ENCODE measurements at places on chromosomes 7 and 10.

GRCh38 chr10:32489901-32490300 lies 44.0 kb downstream of the CCDC7 start:
- no peak for DNase-seq

DNA sequence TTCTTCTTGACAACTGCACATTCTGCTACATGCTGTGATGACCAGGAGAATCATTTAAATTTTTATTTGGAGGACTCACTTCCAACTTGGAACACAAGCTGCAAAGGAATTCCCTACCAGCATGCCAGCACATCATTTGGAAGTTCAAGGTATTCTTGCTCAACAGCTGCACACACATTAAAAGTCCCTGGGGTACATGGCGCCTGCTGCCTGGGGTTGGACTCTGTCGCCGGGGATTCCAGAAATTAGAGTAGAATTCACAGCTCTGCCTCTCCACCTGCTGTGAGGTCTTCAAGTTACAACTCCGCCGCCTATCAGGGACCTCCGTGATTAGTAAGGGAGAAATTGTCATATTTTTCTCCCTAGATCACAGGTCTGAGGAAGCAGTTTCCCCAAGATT lies 1.1 kb downstream of the ZNF32 start:
- no peak for DNase-seq

GRCh38 chr10:5544216-5544805 lies 19.6 kb downstream of the CALML3 start:
- no peak for DNase-seq

DNA sequence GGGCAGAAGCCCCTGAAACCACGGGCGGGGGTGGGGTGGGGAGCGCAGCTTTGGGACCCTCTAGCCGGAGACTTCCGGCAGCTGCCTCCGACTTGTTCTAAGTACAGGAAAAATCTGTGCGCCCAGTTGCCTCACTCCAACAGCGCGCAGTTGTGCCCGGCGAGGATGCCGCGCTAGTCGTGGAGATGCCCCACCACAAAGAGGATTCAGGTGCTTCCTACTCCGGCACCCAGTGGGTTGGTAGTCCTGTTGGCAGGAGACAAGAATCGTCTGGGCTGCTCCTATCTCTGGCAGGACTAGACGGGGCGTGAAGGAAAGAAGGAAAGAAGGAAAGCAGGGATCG lies 465 bp upstream of the NPY start:
- DNase-seq = no peak

- DNase-seq = peak; percentile 17
Observed at GRCh38 chr7:65251851-65252620, 121.6 kb upstream of the ZNF92 start.

DNA sequence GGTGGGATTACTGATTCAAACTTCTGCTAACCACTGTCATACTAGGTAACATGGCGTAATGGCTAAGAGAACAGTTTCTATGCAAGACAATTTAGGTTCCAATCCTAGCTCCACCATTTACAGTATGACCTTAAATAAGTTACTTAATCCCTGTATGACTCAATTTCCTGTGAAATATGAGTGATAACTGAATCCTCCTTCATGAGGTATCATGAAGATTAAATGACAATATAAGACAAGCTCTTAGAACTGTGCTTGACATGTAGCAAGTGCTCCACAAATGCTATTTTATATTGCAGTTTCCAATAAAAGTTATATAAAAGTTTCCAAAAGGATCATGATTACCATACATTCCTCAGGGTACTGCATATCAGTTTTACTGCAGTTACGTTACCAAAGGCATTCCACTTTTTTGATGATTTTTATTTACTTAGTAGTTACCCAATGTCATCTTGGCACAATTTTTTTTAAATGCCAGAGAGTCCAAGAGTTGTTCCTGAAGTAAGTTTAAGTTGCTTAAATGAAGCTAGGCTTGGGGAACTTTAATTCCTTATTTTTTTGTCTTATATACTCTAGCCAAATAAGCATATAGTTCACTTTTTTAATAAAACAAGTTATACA lies 7.1 kb downstream of the DOCK4 start:
- no peak for DNase-seq

GRCh38 chr10:121627876-121628581 lies 29.8 kb upstream of the FGFR2 start:
- no peak for DNase-seq

- DNase-seq = no peak
Observed at GRCh38 chr10:3497581-3497980, 287.4 kb downstream of the KLF6 start.

GRCh38 chr7:98376711-98377110 lies 24.2 kb downstream of the BAIAP2L1 start:
- DNase-seq = no peak

- DNase-seq = no peak
Observed at GRCh38 chr10:14299556-14299955, 31.2 kb downstream of the FRMD4A start.

- DNase-seq = no peak
Observed at GRCh38 chr7:30562498-30562897, 32.2 kb upstream of the GARS1 start.

DNA sequence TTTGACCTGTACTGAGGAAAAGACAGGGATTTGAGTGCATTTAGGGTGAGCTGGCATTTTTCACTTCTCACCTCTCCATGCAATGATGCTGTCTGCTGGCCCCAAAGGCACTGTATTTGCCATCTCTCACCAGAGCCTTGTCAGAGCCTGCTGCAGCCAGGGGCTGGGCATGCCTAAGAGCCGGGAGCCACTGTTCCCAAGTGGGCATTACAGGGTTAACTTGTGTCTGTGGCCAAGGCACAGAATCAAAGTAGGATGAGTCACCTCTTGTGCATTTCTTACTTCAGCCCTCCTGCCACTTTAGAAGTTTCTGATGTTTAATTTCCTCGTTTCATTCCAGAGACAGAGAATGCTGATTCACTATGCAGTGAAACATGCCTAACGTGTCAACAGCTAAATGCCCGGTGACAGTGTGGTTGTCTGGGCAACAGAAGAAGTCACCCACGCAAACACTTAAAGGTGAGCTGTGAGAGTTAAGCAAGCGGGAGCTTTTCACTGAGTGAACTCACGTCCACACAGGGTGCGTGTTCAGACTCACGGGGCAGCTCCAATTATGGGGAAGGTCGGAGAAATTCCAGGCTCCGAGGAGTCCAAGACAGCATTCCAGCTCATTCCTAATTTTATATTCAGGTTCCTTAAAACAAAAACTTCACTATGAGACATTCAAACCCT lies 57.1 kb upstream of the IGFBP3 start:
- no peak for DNase-seq

GRCh38 chr10:19930936-19931893 lies 115.0 kb downstream of the PLXDC2 start:
- no peak for DNase-seq

DNA sequence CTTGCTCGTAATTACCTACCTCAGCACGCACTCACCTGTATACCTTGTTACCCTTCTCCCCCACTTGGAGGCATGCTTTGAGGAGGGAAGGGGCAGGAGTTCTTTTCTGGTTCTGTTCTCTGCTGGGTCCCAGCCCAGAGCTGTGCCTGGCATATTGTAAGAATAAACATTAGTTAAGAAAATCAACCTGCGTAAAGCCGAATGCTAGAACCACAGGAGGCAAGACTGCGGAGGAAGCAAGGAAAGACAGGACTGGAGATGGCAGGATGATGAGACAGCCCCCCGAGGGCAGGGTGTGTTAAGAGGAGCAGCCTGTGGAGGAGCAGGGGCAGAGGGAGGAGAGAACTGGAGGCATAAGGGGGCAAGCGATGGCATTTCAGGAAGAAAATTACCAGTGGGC lies 9.5 kb downstream of the C10orf53 start:
- DNase-seq = no peak

DNA sequence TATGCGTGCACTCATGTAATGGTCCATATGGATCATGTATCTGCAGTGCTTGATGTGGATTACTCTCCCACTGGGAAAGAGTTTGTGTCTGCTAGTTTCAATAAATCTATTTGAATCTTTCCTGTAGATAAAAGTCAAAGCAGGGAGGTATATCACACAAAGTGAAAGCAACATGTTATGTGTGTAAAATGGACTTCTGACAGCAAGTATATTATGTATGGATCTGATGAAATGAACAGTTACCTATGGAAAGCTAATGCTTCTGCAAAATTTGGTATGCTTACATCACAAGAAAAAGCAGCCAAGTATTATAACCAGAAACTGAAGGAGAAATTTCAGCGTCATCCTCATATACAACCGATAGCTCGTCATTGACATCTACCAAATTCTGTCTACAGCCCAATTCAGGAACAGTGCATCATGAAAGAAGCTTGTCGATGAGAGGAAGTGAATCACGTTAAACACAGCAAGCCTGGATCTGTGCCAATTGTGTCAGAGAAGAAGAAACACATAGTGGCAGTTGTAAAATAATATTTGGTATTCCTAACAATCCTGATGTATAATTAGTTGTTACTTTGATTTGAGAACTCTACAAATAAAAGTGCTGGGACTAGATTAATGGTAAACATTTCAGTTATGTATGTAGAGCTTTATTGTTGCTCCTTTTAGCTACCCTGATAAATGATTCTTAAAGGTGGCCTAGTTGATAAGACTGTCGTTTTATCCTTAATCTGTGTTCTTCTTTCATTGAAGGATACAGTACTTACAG lies 14.2 kb upstream of the SYPL1 start:
- DNase-seq = peak; percentile 77

- DNase-seq = no peak
Observed at GRCh38 chr7:145123502-145123901, 287.6 kb upstream of the TPK1 start.

DNA sequence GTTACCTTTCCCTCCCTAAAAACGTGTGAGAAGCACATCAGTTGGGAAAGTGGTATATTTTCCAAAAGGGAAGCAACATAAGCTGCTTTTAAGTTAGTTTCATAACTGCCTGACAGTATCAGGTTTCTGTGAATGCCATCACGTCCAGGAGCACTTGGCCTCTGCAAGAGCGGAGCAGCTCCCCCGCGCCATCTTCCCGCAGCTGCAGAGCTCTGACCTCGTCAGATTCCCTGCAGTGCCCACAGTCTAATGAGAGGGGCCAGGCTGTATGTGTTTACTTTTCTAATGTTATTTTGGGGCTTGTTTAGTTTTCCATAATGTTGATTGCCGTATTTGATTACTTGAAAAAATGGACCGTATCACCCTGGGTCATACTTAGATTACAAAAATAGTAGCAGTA lies 74.2 kb downstream of the MGMT start:
- DNase-seq = no peak

GRCh38 chr10:128097783-128098182 lies 28.4 kb downstream of the MKI67 start:
- no peak for DNase-seq

DNA sequence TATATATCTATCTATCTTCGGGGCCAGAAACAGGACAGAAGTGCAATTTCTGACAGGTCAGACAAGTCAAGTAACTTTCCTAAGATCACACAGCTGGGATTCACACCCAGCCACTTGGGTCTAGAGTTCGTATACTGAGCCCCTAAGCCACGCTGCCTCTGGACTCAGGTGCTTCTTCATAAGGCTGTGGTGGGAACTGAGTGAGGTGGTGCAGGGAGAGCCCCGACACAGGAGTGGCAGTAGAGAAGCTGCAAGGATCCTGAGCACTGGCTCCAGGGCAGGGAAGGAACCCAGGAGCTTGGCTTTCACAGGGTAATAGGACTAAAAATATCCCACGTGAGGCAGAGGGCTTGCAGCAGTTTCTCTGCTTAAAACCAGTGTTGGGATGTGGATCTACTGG lies 33.8 kb downstream of the C10orf53 start:
- no peak for DNase-seq

DNA sequence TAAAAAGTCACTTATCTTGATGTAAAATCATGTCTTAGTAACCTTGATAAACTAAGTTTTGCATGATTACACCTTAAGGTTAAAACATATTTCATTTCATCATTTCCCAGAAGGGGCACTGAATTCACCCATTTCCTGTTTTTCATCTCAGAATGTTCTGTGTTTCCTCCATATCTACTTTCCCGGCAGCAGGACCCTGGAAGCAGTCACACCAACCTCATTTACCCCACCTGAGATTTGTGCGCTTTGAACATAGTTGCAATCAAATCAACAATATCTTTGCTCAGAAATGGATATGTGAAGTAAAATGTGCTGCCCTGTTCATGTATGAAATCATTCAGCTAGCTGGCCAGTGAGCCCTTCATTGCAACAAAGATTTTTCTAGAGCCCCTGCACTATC lies 46.8 kb downstream of the IKZF1 start:
- no peak for DNase-seq

DNA sequence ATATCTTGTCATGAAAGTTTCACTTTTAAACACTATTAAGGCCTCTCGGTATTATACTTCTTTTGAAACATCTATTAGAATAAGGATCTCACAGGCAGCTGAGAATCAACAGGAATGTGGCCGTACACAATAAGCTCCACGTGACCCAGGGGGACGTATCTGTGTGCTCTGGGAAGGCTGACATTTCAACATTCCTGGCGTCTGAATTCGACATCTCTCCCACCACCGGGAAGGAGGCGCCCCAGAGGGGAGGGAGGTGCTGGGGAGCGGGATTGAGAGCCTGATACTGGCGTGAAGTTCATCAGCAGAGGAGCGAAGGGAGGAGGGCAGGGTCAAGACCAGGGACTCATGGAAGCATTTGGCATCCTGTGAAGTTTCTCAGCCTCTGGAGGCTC lies 401.3 kb downstream of the DNAJB6 start:
- DNase-seq = no peak

- no peak for DNase-seq
Observed at GRCh38 chr7:17593819-17594419, 295.5 kb downstream of the AHR start.

- DNase-seq = no peak
Observed at GRCh38 chr10:104895541-104895940, 254.5 kb downstream of the SORCS3 start.

GRCh38 chr10:99880080-99880835 lies 97.8 kb downstream of the ABCC2 start:
- no peak for DNase-seq

DNA sequence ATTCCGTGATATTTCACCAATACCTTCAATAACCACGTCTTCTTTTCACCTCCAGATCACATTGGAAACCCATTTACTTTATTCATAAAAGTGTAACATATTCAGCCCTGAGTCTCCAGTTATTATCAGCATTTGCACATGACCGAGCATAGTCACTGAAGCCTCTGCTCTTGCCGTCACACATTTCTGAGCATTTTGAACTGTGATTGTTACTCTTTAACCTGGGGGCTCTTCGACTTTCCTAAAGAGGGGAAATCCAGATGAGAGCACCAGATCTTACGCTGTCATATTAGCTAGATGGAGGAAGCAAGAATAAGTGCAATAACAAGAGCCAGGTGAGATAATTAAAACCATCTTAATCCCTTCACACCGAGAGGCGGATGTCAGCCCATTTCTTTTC lies 260.0 kb upstream of the NRP1 start:
- DNase-seq = no peak

Measured in CD4-positive, alpha-beta T cell treated with Interleukin-17A for 4 hours (primary cell).